Renal pelvis (tissue), 12 donors: ENCODE measurements at places on chromosomes 3 and 15. TPM values are rescaled to one million over a fixed set of nuclear protein-coding genes. Genes with fewer than 3 reads are reported as not detected.

Gene HACL1
- 25.9 TPM for polyA plus RNA-seq

DNA sequence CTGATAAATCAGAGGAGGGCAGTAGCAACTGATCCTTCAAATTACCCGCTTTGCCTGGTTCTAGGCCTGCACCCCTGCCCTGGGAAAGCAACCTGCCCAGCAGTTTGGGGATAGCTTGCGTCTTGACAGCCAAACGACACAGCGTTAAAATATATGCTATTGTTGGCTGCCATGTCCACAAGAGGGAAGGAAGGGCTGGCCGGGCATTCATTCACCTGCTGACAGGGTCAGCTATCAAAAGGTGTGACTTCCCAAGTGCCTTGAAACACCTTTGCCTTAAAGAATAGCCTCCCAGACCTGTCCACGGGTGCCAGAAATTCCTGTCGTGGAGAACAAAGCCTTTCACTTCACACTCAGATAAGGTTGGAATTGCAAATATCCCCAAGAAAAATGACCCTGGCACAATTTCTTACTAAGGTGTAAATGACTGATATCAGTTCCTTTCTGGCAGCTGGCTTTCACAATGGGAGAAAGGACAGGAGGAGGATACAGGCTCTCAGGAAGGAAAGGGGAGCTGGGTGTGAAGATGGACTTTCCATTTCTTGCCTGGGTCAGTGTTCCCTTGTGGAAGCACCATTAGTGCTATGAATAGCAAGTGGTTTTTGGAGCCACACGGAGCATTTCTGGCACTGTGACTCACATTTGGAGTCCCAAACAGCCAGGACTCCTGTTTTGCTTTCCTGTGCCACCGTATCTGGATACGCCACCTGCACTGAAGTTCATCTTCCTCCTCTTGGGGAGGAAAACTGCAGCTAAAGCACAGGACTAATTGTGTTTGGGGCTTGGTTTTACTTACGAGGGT is 19.2 kb downstream of the ALDH1A3 start:
- DNase-seq, result no peak

DNA sequence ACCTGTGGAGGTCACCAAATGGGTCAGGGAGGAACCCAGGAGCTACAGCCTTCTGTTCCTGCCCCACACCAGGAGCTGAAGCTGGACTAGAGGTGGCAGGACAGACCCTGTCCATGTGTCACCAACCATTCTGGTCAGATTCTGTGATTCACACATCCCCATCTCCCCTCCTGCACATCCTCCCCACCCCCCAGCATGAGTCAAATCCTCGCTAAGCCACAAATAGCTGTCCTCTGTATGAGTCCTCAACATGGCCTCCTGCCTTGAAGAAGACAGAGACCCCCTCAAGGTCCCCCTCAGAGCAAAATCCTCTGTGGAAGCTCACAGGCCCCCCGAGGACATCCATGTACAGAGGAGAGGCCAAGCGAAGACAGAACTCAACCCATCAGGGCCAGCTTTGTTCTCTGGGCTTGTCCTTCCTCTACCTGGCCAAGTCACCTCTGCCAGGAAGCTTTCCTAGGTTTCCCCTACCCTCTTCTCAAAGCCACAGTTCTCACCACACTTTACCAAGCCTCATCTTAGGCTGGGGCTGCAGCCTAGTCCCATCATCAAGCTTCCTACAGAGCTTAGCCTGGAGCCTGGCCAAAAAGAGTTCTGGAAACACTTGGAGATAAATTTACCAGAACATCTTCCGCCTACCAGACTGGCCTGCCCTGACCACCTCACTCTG is 17.1 kb downstream of the CACNA2D2 start:
- no peak for DNase-seq

DNA sequence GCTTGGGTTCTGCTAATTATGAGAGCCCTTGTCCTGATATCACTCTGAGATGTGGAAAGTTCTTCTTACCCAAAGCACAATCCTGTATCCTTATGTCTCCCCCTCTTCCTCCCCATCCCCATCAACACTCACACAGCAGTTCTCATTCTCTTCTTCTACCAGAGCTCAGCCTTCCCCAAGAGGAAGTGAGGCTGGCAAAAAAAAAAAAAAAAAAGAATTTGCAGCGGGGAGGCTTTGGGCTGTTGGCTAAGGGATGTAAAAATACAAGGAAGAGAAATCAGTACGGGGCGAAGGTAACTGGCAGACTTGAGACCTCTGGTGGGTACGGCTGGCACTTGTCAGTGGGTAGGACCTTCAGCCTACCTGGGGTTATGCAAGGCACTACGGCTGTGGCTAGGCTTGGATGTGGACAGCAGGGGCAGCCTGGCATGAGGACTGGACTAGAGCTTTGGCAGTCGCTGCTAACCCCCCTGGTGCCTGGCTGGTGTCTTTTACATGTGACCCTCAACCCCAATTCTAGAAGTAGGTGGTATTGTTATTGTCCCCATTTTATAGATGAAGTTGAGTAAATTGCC is 5.4 kb downstream of the VIPR1 start:
- no peak for DNase-seq

GRCh38 chr3:72847282-72847681 is 963 bp downstream of the SHQ1 start:
- DNase-seq, result no peak

GRCh38 chr3:16448639-16449070 is 64.8 kb downstream of the RFTN1 start:
- DNase-seq, result no peak

- DNase-seq, result no peak
Measured at GRCh38 chr3:99921986-99922385, 104.3 kb downstream of the CMSS1 start.

DNA sequence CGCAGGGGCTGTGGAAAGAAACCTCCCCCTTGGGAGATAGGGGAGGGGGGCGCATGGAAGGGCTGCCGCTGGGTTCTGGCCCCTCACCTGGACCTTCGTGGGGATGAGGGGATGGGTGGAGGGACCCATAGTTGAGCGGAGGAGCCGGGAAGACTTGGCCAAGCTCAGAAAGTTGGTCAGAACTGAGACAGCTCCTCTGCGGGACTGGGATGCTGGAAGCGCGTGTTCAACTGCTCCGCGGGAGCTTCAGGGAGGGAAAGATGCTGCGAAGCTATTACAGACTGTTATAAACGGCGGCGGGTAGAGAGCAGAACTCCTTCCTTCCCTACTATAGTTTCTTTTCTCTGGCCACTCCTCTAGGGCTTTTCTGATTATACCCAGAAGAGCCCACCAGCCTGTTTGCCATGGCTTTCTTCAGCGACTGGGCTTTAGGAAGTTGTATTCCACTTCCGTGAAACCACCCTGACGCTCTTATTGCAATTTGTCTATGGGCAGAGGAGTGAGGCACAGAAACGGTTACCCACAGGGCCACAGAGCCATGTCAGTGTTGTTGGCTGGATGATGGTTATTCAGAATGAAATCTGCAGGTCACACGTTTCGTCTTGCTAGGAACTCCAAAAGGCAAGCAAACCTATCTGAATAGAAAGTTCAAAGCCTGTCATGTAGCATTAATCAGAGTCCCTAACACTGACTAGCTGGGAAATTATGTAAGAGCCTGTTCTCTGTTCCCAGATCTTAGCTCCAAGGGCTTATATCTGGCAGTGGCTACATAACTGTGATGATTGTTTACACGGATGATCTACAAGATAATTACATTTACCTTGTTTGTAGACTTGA is 1.1 kb downstream of the SYNPR start:
- DNase-seq, result no peak

DNA sequence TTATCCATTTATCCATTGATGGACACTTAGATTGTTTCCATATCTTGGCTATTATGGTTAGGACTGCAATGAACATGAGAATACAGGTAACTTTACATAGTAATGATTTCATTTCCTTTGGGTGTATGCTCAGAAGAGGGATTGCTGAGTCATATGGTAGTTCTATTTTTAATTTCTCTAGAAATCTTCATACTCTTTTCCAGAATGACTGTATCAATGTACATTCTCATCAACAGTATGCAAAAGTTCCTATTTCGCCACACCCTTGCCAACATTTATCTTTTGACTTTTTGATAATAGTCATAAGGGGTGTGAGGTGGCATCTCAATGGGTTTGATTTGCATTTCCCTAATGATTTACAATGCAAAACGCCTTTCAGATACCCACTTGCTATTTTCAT is 6.2 kb upstream of the NIPA1 start:
- DNase-seq, result no peak
